ENCODE measurements at places on chromosomes 13 and 19.

DNA sequence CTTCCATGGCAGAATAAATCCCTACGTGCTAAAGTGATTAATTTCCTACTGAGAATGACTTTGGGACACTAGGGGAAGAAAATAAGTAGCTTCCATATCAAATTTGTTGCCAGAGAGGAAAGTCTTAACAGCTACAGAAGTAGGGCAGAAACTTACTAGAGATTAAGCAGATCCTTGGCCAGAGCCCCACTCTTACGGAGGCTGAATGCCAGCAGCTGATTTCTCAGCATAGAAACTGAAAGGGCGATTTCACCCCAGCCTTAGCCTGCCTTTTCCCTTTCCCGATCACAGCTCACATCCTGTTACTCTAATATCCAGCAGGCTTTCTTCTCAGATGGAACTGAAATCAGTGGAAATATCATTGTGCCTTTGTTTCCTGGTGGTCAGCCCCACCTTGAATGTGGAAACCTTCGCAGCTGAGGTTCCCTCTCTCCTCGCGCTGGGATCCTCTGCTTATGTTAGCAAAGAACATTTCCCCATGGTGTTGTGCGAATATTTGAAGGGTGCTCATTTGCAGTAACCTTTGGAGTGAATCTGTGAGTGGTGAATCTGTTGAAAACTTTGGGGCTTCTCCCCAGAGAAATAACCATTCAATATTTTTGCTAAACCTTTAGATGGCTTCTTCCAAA lies 8.4 kb downstream of the FAM124A start:
- DNase-seq, result no peak

GRCh38 chr19:58033741-58034476 lies at the start of gene ZSCAN1:
TSS of gene ZSCAN1 (plus strand) at chr19:58034025. CDS start at chr19:58037837, 3,812 bp downstream.
- no peak for DNase-seq

- no peak for DNase-seq
These were observed 203.8 kb upstream of the SOX1 start for GRCh38 chr13:111862836-111863815.

DNA sequence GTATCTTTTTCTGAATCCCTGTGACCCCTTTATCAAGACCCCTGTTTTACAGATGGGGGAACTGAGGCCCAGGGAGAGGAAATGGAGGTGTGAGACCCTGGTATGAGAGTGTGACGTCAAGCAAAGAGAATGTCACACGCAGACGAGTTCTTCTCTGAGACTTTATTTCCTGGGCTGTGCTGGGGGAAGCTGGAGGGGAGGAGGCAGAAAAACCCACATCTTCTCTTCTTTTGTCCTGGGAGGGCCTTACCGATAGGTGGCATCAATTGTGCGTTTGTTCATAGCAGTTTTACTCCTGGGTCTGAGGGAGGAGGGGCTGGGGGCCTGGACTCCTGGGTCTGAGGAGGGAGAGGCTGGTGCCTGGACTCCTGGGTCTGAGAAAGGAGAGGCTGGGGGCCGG lies 4.9 kb upstream of the KLK15 start:
- no peak for DNase-seq

DNA sequence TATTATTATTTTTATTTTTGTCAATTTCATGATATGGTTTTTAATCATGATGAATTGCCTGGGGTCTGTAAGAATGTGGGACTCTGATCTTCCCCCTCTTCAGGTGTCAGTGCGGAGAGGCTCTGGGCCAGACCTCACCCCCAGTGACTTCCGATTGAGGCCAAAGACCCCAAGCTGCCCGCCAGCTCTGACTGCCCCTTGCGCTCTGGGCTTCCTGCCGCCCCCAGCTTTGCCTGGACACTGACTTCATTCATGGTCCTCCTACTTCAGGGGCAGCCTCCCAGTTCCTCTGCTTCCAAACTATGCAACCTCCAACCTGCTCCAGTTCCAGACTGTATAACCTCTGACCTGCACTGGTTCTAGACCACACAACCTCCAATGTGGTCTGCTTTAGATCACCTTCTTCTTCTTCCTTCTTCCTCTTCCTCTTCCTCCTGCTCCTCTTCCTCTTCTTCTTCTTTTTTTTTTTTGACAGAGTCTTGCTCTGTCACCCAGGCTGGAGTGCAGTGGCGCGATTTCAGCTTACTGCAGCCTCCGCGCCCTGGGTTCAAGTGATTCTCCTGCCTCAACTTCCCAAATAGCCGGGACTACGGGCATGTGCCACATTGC lies 6.7 kb upstream of the PPP5C start:
- DNase-seq, result no peak

Data from stimulated activated CD8-positive, alpha-beta memory T cell treated with anti-CD3 and anti-CD28 coated beads, Interleukin-12 subunit alpha, Interleukin-12 subunit beta, amount 100 ng/mL, for 1 hour (primary cell).